ENCODE measurements at places on chromosomes 7 and 10.

DNA sequence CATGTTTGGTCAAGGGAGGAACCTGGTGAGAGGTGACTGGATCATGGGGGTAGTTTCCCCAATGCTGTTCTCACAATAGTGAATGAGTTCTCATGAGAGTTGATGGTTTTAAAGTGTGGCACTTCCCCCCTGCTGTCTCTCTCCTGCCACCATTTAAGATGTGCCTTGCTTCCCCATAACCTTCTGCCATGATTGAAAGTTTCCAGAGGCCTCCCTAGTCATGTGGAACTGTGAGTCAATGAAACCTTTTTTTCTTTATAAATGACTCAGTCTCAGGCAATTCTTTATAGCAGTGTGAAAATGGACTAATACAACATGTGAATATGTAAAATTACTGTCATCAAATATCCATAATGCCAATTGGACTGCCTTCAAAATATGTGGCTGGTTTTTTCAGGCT lies 165.5 kb upstream of the TARP start:
- ATAC-seq: peak; percentile 41

GRCh38 chr10:6136215-6137201 lies 47.7 kb downstream of the RBM17 start:
- ATAC-seq: peak; percentile 85

GRCh38 chr7:71303566-71303965 lies 171.6 kb downstream of the GALNT17 start:
- no peak for ATAC-seq

- ATAC-seq: peak; percentile 79
Measured at GRCh38 chr10:110221721-110222261, 14.4 kb downstream of the MXI1 start.

- no peak for ATAC-seq
Measured at GRCh38 chr7:134691546-134692343, 45.1 kb downstream of the BPGM start.

GRCh38 chr7:157080111-157080730 lies 58.5 kb upstream of the UBE3C start:
- no peak for ATAC-seq

DNA sequence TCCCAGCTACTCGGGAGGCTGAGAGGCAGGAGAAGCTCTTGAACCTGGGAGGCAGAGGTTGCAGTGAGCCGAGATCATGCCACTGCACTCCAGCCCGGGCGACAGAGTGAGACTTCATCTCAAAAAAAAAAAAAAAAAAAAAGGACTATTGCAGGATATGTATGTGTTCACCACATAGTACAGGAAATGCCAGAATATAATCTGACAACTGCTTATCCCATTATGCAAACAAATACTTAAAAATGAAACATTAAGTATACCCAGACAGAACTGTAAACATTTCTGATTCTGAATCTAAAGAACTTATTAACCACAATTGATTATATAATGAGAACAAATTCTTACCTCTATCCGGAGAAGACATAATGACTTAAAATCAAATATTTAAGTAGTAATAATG lies 18.7 kb downstream of the DKK1 start:
- ATAC-seq: no peak

GRCh38 chr10:113555751-113556150 lies 2.9 kb downstream of the HABP2 start:
- no peak for ATAC-seq

- peak; percentile 58 for ATAC-seq
Measured at GRCh38 chr7:6636741-6637543, at the start of gene ZNF316. ZNF316 (plus strand) TSS chr7:6637318; CDS start chr7:6642410, 5,092 bp downstream.

GRCh38 chr7:69696054-69696591 lies 97.8 kb downstream of the AUTS2 start:
- ATAC-seq: no peak

DNA sequence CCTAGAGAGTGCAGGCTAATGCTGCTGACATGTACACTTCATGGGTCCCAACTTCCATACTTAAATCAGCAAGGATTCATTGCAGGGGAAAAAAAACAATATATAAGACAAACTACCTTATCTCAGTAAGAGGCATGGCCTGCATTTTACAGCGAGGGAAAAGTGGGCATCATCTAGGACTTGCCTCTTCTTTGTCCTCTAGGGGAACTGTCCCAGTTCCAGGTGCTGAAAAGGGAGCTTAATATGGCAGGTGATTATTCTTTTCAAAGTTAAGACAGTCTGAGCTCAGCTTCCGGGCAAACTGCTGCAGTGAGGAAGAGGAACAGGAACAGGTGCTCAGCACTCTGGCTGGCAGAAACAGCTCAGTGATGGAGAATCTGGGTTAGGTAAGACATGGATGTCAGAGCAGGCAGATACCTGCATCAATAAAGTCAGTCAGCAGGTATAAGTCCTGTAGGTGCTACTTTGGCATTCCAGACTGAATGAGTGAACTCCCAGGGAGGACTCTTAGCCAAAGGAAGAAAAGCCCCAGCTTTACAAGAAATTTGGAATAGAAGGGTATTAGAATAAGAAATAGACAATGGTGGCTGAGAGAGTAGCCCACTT lies 147.2 kb downstream of the TMEM178B start:
- no peak for ATAC-seq

GRCh38 chr10:132742837-132743194 lies 43.1 kb downstream of the NKX6-2 start:
- no peak for ATAC-seq

GRCh38 chr10:79320316-79320715 lies 27.0 kb upstream of the PPIF start:
- ATAC-seq: no peak

GRCh38 chr10:51892965-51893658 lies 193.7 kb upstream of the CSTF2T start:
- ATAC-seq: no peak

- peak; percentile 41 for ATAC-seq
Measured at GRCh38 chr7:41134300-41135255, 568.3 kb downstream of the INHBA start.

- peak; percentile 66 for ATAC-seq
Measured at GRCh38 chr10:33005322-33006301, 47.6 kb upstream of the ITGB1 start.

GRCh38 chr7:47739891-47740290 lies 158.0 kb upstream of the TNS3 start:
- no peak for ATAC-seq

- no peak for ATAC-seq
Measured at GRCh38 chr7:56026538-56026937, 24.7 kb downstream of the PSPH start.

All from activated CD4-positive, CD25-positive, alpha-beta regulatory T cell treated with anti-CD3 and anti-CD28 coated beads, Interleukin-2, amount 50 U/mL, for 24 hours (primary cell).